Cortex of kidney (tissue), 1 donor: ENCODE measurements at places on chromosomes 7 and 10.

GRCh38 chr10:48194830-48195229 is 79.7 kb downstream of the FRMPD2 start:
- DNase-seq = no peak

DNA sequence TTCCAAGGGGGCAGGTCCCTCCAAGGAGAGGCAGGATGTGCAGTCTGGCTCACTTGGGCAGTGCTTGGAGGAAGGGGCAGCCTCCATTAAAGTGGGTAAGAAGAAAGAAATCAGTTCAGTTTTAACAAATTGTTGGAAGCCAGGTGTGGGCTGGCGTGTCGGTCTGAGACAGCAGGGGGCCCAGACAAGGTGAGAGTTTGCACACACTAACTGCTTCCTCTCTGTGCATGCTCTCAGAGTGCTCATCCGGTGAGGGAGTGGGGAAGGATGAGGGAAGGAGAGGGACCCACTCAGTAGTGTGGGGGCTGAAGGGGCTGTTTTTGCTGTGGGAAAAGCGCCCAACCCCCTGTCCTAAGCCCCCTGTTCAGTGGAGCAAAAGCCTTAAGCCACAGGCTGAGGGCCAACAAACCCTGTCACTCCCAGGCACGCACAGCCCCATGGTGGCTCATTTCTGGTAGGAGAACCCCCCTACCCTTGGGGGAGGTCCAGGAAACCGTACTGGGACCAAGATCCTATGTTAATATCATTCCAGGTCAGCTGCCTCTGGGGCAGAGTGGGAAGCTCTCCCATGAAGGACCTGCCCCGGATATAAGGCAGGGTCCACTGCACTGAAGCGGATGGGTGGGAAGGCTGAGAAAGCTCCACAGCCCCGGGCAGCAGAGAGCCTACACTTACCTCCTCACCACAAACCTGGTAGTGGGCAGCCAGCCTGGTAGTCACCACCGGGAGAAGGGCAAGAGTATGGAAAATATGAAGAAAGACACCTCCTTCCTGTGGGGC is 5.1 kb upstream of the PCBD1 start:
- no peak for DNase-seq

GRCh38 chr10:117488004-117488403 is 54.5 kb upstream of the EMX2 start:
- DNase-seq = no peak

GRCh38 chr7:93327006-93327633 is 95.0 kb downstream of the VPS50 start:
- DNase-seq = no peak

DNA sequence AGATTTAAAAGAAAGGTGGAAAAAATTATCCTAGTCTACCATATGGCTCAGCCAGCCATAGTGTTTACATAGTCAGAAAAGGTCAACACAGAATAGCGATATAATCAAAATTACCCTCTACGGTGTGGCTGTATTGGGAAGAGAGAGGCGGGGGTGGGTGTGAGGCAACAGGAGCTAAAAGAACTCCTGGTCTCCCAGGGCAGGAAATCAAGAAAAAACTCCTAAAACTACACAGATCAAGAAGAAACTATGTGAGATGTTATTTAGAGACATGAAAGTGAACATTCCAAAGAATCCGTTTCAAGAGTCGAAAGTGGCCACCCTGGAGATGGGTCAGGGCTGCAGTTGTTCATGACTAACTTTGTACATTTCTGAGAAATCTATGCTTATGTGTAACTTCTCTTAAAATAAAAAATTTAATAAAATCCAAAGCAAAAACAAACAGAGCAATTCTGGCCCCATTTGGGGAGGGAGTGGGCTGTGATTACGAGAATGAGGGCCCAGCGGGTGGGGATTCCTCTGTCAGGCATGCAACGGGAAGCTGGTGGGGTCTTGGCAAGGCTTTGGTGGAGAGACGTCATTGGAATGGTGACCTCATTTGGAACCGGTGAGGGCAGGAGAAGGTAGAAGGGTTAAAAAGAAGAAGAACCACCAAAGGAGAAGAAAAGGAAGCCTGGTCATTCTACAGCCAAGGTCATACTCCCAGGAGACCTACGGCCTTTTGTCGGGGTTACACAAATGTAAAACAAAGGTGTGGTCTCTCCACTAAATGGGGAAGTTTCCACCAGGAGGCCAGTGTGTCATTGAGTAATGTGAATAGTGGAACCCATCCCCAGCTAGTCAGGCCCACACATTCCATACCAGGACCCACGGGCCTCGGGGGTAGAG is 71.2 kb upstream of the DUSP5 start:
- no peak for DNase-seq
